ENCODE measurements at places on chromosomes 7 and 10.

DNA sequence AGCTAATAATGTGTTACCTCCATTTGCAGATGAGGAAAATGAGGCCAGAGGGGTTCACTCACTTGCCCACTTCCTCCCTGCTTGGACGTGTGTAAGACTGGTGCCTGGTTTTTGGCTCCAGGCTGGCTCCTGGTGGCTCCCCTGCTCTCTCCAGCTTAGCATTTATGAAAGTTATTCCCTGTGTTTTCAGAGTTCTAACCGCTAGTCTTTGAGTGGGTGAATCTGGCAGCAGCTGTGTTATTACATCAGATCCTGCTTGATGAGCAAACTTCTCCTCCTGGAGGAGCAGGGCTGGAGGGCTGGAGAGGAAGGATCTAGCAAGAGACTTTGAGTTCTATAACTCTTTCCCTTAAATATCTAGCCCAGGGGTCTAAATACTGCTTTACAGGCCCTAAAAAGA is 80.9 kb upstream of the AGBL3 start:
- peak; percentile 85 for DNase-seq

- peak; percentile 40 for DNase-seq
Observed at GRCh38 chr10:29132551-29133111, 156.2 kb upstream of the LYZL1 start.

- DNase-seq = no peak
Observed at GRCh38 chr7:68785036-68785435, 813.2 kb upstream of the AUTS2 start.

DNA sequence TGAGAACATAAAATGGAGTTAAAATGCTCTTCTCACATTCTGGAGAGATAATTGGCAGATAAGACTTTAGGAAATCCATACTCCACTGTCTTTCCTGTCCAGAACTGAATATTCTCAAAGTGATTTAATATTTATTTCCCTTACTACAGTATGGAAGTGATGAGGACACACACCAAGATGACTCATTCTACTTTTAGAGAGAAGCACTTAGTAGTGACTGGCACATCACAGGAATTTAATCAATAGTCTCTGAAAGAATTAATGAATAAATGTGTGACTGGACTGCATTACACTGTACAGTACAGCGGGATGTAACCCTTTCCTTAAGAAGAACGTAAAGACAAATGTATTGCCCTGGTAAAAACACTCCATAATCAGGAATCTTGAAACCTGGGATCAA is 116.7 kb downstream of the SEMA3E start:
- no peak for DNase-seq

DNA sequence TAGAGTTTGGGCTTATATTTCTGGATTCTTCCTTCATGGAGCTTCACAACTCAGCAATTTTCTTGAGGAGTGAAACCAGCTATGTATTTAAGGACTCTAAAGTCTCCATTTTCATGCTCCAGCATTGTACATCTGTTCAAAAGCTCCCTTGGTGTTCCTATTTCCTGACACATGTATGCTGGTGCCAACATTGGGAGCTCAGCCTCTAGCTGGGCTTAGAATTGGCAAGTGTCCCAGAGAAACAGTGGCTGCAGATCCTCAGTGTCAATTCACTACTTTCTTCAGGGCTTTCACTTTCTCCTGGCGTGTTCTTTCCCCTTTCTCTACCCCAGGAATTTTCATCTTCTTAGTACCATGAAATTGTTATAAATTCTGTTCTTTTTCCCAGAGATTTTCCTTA is 103.1 kb downstream of the ZNF467 start:
- no peak for DNase-seq

DNA sequence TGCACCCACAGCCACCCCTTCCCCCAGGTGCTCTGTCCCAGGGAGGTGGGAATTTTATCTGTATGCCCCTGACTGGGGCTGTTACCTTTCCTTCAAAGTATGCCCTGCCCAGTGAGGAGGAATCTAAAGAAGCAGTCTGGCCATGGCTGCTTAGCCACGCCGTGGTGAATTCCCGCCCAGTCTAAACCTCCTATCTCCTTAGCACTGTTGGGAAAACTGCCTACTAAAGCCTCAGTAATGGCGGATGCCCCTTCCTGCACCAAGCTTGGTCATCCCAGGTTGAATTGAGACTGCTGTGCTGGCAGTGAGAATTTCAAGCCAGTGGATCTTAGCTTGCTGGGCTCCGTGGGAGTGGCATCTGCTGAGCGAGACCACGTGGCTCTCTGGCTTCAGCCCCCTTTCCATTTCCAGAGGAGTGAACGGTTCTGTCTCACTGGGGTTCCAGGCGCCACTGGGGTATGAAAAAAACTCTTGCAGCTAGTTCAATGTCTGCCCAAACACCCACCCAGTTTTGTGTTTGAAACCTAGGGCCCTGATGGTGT is 87.2 kb downstream of the ABCC2 start:
- no peak for DNase-seq

DNA sequence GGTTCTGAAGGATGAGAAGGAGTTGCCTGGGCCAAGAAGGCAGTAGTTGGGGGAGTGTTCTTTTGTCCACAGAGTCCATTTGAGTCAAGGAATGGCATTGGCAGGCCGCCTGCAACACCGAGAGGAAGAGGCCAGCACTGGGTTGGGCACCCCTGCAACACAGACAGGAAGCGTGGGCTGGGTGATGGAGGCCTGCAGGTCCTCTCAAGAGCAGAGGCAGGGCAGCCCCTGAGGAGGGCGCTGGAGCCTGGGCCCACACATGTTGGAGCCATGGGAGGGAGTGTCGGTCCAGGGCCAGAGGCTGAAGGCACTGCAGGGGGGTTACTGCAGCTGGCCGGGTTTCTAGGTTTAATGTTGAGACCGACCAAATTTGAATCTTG is 137.3 kb downstream of the PTPN20 start:
- DNase-seq = no peak

GRCh38 chr7:14606101-14606500 is 296.4 kb downstream of the DGKB start:
- no peak for DNase-seq

DNA sequence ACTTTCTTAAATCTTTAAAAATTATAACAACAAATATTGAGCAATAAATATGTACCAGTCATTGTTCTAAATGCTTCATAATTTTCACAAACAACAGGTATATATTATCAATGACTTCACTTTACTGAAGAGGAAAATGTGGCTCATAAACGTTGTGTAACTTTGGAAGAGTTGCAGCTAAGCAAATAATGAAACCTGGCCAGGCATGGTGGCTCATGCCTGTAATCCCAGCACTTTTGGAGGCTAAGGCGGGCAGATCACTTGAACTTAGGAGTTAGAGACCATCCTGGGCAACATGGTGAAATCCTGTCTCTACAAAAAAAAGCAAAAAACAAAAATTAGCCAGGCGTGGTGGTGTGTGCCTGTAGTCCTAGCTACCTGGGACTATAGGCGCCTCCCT is 71.9 kb upstream of the AMPH start:
- DNase-seq = no peak

- no peak for DNase-seq
Observed at GRCh38 chr7:21326921-21327320, 101.0 kb upstream of the SP4 start.

DNA sequence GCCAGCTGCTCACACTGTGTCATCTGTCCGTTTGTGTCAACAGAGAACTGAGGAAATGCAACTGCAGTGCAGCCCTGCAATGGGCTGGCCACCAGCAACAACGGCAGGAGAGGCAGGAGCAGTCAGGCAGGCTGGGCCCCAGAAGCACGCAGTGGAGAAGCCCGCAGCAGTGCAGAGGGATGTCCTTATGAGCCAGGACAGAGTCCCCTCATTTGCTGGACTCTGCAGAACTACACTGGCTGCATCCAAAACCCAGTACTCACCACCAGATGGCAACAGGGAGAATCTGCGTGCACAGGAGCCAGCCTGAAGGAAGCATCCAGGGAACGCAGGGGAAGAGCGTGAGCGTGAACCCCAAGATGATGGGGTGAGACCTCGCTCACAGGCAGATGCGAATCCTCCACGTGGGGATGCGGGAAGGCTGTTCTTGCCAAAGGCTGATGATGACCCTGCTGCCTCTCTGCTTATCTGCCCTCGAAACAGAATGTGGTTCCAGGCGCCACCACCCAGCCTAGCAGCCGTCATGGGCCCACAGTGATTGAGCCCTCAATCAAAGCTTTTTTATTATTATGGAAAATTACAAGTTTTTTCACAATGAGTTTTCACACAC is 232.1 kb downstream of the PTPRN2 start:
- no peak for DNase-seq

GRCh38 chr10:26437637-26438461 is at the start of gene APBB1IP:
Gene APBB1IP, plus strand, starts transcription at chr10:26438341. Its CDS starts 53,986 bp downstream, at chr10:26492327.
- peak; percentile 33 for DNase-seq

DNA sequence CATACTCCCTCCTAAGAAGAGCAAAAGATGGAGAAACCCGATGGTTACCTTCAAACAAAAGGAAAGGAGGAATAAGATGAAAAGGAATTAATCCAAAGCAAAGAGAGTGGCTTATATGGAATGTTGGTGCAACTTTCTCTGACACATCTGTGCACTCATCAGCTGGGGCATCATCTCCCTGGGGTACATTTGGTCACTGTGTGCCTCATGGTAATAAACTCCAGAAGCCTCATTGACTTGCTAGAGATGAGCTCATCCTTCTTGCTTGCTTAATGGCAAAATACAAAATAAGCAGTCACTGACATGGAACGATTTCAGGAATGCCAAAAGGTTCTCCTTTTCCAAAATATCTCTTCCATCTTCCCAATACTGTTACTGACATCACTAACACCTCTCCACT is 22.5 kb downstream of the CAV1 start:
- DNase-seq = peak; percentile 94

- DNase-seq = no peak
Observed at GRCh38 chr7:56124981-56125380, 8.8 kb upstream of the NUPR2 start.

DNA sequence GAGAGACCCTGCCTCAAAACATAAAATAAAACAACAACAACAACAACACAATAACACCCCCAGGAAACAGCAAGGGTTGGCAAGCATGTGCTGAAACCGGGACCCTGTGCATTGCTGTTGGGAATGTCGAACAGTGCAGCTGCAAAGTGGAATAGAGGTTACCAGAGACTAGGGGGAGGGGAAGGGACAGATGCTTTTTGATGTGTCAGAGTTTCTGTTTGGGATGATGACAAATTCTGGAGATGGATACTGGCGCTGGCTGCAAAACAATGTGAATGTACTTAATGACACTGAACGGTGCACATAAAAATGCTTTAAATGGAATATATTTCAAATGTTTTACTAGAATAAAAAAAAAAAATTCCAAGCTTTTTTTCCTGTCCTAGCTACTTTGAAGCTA is 241.8 kb downstream of the TEX36 start:
- DNase-seq = no peak

DNA sequence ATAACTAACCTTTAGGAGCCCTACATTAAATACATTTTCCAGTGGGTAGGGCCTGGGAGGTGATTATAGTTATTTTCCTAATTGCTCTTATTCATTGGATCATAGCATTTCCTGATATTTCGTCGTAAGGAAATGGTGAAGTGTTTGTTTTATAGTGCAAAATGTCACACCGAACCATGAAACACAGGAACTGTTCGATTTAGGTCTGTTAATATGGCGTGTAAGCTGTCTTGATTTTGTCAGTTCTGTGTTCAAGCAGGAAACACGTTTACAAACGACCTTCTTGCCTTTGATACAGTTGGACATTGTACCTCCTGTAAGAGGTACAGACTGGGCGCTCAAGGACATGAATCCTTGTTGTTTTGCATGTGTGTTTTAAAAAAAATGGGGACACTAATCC is 14.8 kb downstream of the RBM17 start:
- DNase-seq = no peak

Data from HFFc6 (cell line).